ENCODE measurements at places on chromosomes 12 and 14.

DNA sequence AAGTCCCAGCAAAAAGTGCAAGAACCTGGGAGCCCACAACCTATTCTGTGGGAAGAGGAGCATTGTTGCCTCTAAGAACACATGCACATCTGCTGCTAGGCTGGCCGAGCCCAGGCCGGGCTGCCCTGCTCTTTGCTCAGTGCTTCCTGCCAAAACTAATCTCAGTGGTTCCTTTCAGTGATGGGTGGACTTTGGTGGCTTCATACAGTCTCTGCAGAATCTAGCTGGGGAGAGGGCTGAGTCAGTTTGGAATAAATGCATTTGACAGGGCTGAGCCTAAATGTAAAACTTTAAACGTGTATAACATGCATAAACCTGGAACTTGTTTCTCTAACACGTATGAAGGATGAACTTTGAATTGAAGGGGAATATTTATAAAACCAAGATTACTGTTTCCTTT is 44.6 kb downstream of the CCDC177 start:
- no peaks in the 10 kb centered on the region for H3K4me1 ChIP-seq
- H3K4me3 ChIP-seq: no peak overlapping the region
- H3K27me3 ChIP-seq: peaks cover 11% of the 10 kb centered on the region
- no peak for DNase-seq
- no peaks in the 10 kb centered on the region for H3K36me3 ChIP-seq
- H3K27ac ChIP-seq: no peak overlapping the region

DNA sequence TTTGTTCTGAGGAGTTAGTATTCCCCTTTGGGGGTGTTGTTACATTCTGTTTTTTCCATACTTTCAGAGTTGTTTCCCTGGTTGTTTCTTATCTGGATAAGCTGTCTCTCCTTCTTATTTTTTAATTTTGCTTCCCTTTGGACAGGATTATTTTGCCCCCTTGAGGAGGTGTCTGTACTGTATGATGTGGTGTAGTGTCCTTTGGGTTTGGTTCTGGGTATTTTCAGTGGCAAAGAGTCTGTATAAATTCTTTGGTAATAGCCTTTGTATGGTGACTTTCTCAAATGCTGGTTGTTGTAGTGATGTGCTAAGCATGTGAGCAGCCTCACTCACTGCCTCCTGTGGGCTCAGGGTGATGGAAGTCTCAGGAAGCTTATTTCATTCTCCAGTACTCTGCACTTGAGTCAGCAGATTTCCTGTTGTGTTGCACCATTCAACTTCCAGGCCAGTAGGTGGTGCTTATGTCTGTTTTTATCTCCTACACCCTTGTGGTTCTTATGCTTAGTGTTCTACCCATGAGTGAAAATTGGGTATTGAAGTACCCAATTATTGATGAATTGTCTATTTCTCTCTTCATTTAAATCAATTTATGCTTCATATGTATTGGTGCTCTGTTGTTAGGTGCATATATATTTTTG is 103.3 kb upstream of the PMCH start:
- H3K4me1 ChIP-seq: no peaks in the 10 kb centered on the region
- no peaks in the 10 kb centered on the region for H3K36me3 ChIP-seq

- no peak overlapping the region for H3K27ac ChIP-seq
- DNase-seq: no peak
- H3K4me3 ChIP-seq: no peak overlapping the region
- peaks cover 19% of the 10 kb centered on the region for H3K4me1 ChIP-seq
- peaks cover 5% of the 10 kb centered on the region for H3K27me3 ChIP-seq
These were observed 164.7 kb upstream of the CCND2 start for GRCh38 chr12:4108803-4109345.

- H3K36me3 ChIP-seq: no peaks in the 10 kb centered on the region
- H3K4me1 ChIP-seq: no peaks in the 10 kb centered on the region
- no peak for DNase-seq
These were observed 384.9 kb downstream of the DIO2 start for GRCh38 chr14:79826362-79826761.

DNA sequence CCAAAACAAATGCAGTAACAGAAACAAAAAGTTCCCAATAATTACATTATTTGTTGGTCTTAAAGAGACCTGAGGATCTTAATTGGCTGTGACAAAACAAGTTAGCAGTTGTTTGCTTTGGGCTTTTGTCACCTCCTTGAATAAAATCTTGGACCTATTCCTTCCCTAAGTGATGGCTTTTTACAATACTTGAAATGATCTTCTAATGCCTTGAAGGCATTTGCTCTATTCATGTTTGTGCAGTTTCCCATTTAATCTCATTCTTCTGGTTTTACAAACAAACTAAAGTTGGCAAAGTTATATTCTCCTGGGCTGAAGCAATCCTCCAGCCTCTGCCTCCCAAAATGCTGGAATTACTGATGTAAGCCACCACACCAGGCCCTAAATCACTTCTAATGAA is 98.8 kb downstream of the OSBPL8 start:
- H3K4me3 ChIP-seq: no peak overlapping the region
- H3K4me1 ChIP-seq: peaks cover 24% of the 10 kb centered on the region
- no peaks in the 10 kb centered on the region for H3K27me3 ChIP-seq
- no peak overlapping the region for H3K27ac ChIP-seq
- no peak for DNase-seq

DNA sequence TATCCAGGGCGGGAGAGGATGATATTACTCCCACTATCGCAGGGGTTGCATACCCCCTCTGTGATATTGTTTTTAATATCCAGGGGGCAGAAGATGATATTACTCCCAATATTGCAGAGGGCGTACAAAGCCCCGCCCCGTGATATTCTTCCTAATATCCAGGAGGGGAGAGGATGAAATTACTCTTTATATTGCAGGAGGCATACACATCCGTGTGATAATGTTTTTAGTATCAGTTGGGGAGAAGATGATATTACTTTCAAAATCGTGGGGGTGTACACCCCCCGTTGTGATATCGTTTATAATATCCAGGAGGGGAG is 52.9 kb upstream of the OXA1L start:
- H3K27me3 ChIP-seq: peaks cover 29% of the 10 kb centered on the region
- H3K27ac ChIP-seq: peak overlapping the region; percentile 78
- H3K4me1 ChIP-seq: peaks cover 13% of the 10 kb centered on the region
- H3K36me3 ChIP-seq: no peaks in the 10 kb centered on the region
- DNase-seq: no peak
- H3K4me3 ChIP-seq: peak overlapping the region; percentile 88

DNA sequence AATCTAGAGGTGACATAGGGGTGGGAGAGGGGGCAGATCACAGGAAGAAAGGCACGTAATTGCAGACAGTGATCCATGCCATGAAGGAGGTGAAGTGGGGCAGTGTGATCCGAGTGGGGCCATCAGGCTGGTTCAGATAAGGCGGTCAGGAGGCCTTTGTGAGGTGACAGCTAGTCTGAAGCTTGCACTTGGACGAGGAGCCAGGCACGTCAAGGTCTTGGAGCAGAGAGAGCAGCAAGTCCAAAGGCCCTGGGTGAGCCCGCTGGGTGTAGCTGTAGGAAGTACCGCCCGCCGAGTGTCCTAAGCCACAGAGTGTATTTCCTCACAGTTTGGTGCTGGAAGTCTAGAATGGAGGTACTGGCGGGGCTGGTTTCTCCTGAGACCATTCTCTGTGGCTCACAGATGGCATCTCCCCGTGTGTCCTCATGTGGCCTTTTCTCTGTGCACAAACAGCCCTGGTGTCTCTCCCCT is 23.6 kb downstream of the RHOF start:
- no peaks in the 10 kb centered on the region for H3K36me3 ChIP-seq
- no peak overlapping the region for H3K4me3 ChIP-seq
- H3K27me3 ChIP-seq: no peaks in the 10 kb centered on the region
- H3K4me1 ChIP-seq: peaks cover 9% of the 10 kb centered on the region
- no peak overlapping the region for H3K27ac ChIP-seq
- no peak for DNase-seq

Measured in activated B cell treated with CpG ODN at 0.5 μM for 24 hours (primary cell).